Mesothelial cell of epicardium (in vitro differentiated cells): ENCODE measurements at places on chromosomes 6 and 20. TPM values are rescaled to one million over a fixed set of nuclear protein-coding genes. Genes with fewer than 3 reads are reported as not detected.

- DNase-seq, result no peak
Observed at GRCh38 chr6:31541059-31541657, 645 bp downstream of the DDX39B start.

DNA sequence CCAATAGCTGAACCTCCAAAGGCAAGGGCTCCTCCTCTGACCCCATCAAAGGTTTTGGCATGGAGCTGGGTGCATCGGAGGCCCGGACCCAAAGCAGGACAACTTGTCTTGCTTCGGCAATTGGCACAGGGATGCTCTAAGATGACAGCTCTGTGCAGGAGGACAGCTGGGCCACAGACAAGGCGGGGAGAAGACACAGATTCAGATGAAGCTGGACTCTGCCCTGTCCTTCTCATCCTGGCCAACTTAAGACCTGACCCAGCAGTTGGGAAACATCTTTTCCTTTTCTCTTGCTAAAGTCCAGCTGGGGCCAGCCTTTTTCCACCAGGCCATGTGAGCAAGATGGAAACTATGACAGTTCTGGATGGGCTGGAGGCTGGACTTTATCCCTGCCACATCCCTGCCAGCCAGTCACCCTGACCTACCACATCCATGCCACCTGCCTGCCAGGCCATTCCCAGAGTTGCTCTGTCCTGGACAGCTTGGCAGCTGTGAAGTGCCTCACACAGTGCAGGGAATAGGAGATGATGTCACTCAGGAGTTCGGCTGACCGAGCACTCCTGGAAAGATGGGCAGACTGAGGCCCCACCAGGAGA, 12.7 kb upstream of the PSMF1 start:
- DNase-seq, result no peak

DNA sequence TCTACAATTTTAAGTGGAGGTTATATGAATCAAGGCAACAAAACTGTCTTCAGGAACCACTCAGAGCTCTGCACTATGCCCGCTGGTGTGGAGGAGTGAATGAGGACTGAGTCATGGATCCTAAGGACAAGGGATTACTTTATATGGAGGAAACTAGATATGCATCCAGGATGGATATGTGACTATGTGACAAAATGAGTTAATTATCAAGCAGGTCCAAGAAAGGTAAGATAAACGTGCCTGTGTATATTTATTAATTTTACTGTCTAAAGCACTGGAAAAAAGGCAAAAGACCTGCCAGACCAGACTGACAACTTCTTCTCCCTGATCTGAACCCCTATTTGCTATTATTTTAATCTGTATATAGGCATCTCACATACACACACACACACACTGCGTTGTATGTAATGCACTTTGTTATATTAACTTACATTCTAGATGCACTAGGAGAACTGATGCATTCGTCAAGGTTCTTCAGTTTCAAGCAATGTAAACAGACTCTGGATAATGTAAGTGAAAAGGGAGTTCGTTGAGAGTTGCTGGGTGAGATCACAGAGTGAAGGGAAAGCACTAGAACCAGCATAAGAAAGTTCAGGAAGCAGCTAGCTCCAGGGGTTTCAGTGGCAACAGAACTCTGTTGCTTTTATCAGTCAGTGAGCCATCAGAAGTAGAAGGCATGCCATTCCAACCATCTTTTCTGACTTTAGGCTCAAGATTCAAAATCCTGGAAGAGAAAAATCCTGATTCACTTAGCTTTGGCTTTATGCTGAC, 26.4 kb upstream of the ADGRG6 start:
- no peak for DNase-seq

Gene TFAP2B
- total RNA-seq, result 4.9 to 6.8 TPM (median 5.0 TPM) in 3 replicates

Gene FAM135A
- 21.5 to 24.8 TPM (median 22.7 TPM) in 3 replicates for total RNA-seq

Gene HRH3
- total RNA-seq, result not detected in 3 replicates
